ENCODE measurements at places on chromosomes 1 and 21.
A peak's percentile ranks its signal among the peaks of the same experiment; 100 is the strongest.

DNA sequence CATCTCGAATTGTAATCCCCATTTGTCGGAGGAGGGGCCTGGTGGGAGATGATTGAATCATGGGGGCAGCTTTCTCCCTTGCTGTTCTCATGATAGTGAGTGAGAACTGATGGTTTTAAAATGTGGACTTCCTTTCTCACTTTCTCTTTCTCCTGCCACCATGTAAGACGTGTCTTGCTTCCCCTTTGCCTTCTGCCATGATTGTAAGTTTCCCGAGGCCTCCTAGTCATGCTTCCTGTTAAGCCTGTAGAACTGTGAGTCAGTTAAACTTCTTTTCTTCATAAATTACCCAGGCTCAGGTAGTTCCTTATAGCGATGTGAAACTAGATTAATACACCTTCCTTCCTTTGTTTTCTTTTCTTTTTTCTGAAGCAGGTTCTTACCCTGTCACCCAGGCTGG lies 13.9 kb downstream of the DNAJC6 start:
- no peak for DNase-seq

GRCh38 chr1:223129229-223129901 lies 13.7 kb downstream of the TLR5 start:
- DNase-seq, result peak; percentile 83

DNA sequence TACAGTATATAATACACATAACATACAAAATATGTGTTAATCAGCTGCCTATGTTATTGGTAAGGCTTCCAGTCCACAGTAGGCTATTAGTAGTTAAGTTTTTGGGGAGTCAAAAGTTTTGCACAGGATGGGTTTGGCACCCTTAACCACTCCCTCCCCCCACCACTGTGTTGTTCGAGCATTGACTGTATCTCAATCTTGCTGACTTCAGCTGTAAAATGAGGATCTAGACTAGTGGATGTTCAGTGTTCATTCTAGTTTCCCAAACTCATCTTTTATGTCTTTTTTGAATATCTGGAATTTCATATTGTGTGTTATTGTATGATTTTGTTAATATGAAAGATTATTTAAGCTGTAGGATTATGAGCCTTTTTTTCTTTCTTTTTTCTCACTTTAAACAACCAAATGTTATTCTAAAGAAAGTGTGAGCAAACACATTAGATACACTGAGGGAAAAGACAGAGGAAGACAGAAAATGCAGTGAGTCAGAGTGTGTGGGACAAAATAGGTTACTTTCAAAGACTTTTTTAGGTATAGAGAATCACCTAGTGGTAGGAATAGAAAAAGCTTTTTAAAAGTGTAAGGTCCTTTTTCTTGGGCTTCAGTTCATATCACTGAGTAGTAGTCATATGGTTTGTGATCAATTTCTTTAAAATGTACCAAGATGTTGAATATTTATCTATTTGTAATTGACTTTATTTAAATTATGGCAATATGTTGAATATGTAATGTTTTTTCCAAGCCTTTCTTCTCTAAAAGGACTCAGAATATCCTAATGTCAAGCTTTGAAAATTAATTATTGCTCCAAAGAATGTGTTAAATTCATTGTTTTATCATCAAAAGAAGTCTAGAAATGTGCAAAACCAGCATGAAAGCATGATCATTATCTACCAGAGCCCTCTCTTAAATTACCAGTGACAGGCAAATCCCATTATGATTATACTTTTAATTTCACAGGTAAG lies 17.9 kb upstream of the CENPF start:
- DNase-seq, result no peak

DNA sequence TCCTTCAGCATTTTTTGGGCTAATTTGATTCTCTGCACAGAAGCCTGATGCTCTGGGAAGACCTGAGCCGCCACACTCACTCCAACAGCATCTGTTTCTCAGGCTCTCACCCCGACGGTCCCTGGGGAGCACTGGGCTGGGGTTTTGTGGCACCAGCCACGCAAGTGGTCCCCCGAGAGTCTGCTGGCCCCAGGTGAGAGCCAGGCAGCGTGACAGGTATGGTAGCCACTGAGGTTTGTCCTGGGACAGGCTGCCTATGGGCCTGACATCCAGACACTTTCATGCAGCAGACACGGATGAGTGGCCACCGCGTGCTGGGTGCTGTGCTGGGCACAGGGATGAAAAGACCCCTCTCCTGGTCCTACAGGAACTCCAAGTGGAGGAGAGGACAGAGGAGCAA lies 11.0 kb downstream of the AJAP1 start:
- DNase-seq, result no peak

DNA sequence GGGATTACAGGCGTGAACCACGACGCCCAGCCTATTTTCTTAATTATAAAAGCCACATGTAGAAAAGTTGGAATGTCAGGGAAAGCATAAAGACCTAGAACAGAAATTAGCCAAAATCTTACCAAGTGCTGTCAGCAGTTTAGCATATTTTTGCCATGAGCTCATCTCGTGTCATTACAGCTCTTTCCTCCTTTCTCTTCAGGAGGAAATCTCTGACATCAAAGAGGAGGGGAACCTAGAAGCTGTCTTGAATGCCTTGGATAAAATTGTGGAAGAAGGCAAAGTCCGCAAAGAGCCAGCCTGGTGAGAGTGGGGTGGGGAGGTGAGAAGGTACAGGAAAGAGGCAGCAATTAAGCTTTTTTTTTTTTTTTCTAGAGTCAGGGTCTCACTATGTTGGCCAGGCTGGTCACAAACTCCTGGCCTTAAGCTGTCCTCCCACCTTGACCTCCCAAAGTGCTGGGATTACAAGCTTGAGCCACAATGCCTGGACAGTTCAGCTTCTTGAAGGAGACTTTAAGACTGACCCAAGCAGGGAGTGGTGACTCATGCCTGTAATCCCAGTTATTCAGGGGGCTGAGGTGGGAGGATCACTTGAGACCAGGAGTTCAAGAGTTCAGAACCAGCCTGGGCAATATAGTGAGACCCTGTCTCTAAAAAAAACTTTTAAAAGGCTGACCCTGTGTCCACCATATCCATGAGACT lies 8.4 kb upstream of the BGLAP start:
- DNase-seq, result no peak

DNA sequence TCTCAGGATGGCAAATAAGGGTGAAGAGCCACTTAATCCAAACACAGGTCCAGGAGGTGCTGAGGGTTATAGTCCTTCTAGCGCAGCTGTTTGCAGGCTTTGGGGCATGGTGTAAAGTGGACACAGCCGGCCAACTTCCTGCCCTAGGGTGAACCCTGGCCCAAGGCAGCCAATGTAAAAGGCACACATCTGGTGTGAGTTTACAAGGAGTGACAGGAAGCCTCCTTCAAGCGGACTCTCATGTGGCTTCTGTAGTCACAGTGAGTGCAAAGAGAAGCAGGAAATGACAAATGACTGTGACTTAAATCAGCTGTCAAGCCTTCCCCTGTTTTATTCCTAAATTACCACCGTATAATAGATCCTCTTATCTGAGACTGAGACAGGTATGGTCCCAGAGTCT lies 213.0 kb downstream of the CRB1 start:
- no peak for DNase-seq

DNA sequence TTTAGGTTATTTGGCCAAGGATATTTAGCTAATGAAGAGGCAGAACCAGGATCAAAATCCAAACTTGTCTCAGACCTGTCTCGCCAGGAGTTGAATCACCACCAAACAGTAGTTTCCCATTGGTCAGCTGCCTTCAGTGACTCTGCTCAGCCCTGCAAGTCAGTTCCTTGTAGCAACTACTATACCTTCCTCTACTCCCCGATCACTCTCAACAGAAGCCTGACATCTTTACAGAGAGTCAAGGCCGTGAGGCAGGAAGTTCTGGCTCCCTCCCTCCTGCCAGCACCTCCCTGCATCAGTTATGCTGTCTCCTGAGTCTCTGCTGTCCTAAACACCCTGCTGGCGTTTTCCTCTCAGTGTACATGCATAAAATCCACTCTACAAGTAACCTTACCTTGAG lies 13.2 kb downstream of the PSMD4 start:
- DNase-seq, result no peak

GRCh38 chr1:56566994-56567393 lies 12.4 kb downstream of the PLPP3 start:
- DNase-seq, result no peak

All from right forelimb (tissue), 1 donor.